ENCODE measurements at places on chromosomes 3 and 15.

DNA sequence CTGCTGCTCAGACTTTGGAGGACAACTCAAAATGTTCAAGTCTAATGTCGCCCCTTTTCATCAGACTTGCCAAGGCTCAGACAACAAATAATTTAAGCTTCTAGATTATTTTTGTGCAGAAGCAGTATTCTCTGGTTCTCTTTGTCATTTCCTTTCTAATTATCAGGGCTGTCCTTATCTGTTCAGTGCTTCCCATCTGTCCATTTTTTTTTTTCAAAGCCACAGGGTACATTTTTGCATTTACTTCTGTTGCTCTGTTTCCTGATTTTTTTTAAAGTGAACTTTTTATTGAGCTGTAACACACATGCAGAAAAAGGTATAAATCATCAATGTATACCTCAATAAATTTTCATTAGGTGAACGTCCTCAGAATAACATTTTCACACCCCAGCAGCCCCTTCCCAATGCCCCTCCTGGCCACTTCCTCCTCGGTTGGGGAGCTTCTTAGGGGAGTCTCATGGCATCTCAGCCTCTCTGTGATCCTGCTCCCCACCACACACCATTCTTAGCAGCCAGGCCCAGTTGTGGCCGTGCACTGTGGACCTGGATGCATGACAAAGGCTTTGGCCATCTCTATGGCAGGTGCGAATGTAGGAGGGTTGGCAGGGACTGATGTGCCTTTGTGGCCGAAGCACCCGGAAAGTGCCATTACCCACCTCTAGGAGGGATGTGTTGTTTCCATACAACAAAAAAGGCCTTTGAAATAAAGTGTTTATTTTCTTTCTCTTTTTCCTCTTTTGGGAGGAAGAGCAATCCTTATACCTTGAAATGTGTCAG lies 303.5 kb upstream of the LRRFIP2 start:
- DNase-seq: no peak

- no peak for DNase-seq
Measured at GRCh38 chr3:45914362-45915058, 28.2 kb downstream of the CCR9 start.

DNA sequence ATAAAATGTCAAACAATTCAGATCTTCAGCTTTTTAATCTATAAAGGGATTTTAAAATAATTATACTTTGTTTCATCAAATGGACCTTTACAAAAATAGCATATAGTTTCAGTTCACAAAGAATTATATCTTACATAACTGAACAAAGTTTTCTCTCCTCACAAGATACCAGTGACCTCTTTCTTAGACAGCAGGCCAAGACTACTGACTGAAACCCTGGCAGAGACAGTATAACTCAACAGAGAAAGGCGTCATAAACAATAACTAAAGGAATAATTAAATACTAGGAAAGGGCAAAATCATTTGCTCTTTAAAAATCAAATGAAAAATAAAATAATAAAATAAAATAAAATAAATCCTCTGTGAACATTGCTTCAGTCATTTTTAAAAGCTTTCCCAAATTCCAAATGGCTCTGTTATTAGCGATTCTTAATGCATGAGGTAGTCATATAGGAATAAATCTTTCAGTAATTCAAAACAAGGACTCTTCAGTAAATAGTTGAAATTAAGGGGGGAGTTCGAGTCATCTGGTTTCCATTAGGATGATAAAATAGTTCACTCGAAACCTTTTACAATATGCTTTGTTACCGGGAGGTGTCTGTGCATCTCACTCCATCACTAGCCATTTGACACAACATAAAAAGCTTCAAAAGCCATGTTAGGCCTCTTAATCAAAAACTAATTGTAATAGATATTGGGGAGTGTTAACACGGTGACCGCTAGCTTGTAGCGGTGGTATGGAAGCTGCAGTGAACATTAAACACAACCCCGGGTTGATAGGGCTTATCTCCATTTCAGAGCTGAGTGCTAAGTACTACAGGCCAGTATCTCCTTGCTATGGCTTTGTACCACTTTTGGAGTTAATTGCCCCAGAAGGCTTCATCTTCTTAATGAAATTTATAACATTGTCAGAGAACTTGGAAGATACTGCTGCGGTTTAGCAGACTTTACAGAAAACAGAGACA lies 142.9 kb upstream of the NR2F2 start:
- DNase-seq: no peak

GRCh38 chr3:138332472-138333073 lies 2.9 kb upstream of the NME9 start:
- peak; percentile 29 for DNase-seq
